ENCODE measurements at places on chromosomes 7 and 10.

GRCh38 chr10:103111031-103111917, 81.8 kb downstream of the NT5C2 start:
- DNase-seq = no peak

DNA sequence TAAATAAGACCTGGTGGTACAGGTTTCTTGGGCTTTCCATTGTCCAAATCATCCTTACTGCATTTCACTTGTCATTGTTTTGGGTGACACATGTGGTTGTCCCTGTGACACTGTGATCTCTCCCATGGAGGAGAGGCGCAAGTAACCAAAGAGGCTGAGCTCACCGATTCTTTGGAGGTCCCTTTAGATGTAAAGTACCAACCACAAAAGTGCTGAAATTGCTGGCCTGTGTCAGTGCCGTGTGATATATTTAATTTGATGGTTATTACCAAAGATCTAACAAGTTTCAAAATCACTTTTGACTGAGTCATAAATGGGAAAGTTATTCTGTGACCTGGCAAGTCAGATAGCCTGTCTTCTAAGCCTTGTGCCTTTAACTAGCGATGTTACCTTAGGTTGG, 19.4 kb downstream of the MCM10 start:
- no peak for DNase-seq

- DNase-seq = no peak
These were observed 16.5 kb downstream of the TRIL start for GRCh38 chr7:28941633-28942032.

DNA sequence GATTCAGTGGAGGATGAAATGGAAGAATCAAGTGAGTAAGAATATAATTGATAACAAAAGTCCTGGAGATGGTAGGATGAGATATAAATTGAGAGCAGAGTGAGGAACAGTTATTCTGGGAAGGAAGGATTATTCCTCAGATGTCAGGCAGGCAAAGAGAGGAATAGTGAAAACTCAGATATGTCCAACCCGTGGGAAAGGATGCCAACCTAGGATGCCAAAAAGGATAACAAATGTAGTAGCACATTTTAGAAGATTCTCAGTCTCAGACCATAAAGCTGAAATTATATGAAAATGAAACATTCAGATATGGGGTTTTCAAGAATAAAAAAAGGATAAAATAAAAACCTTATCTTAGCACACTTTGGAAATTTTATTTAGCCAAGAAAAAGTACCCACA, 131.1 kb downstream of the SEMA3C start:
- no peak for DNase-seq

DNA sequence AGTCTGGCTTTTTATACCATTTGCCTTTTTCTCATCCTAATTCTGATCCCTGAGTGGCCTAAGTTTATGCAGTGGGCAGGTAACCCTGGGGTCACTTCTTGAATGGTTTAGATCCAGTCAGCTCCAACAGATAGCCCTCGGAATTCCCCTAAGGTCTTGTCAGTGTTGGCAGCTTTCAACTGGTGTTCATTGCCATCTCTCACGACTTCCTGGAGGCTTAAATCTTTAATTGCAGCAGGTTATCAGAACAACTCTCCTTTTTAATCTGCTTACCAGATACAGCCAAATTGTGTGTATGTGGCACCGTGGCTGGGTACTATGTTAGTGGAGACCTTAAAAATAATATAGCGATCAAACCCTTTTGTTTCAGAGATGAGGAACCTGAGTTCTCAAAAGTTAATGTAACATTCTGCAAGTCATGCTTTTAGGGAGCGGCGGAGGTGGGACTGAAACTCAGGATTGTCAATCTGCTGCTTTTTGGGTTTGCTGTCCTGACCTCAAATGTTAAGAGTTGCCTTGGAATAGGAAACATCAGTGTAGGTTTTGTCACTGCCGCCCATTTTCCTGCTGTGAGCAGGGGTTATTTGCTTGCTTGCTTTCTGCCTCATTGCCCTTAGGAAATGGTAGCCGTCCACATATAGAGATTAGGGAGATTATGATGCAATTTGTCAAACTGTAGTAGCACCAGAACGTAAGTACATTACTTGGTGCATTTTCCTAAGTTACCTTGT, 818 bp downstream of the DLD start:
- no peak for DNase-seq

- peak; percentile 15 for DNase-seq
These were observed 3.7 kb downstream of the NRP1 start for GRCh38 chr10:33330543-33331378.

- no peak for DNase-seq
These were observed 64.0 kb downstream of the GOLGA7B start for GRCh38 chr10:97913614-97914013.

DNA sequence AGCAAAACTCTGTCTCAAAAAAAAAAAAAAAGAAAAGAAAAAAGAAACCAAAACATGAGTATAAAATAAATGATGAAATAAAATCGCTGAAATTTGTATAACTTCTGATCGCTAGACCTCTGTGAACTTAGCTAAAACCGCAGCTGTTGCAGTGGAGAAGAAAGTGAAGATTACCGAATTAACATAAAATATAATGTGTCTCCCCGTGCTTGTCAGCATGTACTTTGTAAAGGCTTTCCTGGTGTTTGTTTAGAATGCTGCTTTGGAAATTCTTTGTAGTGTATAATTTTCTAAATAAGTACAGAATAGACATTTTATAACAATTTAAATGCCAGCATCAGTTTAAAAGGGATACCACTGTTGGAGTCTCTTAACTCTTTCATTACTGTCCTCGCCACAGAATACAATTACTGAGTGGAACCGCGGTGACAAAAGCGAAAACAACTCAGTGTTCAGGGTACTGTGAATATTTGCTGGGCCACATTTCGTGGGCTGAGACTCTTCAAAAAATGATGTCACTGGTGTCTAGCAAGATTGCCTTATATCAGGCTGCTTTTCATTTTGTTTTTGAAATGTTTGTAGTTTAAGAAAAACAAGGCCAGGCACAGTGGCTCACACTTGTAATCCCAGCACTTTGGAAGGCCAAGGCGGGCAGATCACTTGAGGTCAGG, 167.7 kb downstream of the NSUN6 start:
- DNase-seq = no peak

- DNase-seq = no peak
These were observed 64.6 kb downstream of the CUX1 start for GRCh38 chr7:101882005-101882421.

- no peak for DNase-seq
These were observed 82.3 kb downstream of the UBE3C start for GRCh38 chr7:157220916-157221569.

DNA sequence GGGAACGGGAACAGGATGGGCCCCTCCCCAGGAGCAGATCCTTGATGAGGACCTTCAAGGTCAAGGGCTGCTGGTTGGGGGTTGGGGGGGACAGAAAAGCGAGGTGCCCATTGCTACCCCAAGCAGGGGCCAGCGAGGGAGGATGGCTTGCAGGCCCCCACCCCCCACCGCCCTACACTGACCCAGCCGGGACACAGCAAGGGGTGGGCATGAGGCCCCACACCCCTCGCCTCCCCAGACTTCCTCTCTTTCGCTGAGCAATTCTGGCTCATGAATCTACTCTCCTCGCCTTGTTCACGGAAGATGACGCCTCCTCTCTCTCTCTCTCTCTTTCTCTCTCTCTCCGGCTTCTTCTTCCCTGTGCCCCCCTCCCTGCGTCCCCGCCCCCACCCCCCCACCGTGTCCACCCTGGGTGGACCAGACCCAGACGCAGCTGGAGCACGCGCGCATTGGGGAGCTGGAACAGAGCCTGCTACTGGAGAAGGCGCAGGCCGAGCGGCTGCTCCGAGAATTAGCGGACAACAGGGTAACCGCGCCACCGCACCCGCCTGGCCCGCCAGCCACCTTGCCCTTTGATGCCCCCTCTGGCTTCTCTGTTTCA, 81.1 kb upstream of the GTF2IRD1 start:
- no peak for DNase-seq

GRCh38 chr10:78187371-78187770, 153.7 kb downstream of the RPS24 start:
- no peak for DNase-seq

DNA sequence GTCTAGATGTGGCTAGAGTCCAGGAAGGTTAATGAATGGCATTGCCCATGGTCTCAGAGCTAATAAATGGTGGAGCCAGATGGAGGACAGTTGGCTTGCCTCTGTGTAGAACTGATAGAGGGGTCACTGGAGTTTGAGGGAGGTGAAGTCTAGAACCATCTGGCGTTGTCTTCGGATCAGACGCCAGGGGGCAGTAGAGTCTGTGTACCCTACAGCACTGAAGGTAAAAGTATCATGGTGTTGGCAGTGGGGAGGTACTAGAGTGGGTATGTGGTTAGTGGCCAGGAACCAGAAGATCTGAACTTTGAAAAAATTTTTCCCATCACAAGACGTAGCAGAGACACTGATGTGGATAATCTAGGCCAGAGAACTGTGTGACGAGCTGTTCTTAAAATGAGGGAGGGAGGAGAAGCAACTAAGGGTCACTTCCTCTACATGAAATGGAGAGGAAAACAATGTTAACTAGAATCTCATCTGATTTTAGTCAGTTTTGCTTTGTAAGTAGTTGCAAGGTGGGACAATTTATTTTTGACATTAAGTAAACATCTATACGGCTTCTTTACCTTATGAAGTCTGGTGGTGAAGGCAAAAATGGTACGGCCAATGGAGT, 227.9 kb upstream of the PRSS58 start:
- DNase-seq = no peak

- no peak for DNase-seq
These were observed 99.1 kb downstream of the GRID1 start for GRCh38 chr10:86267286-86268195.

DNA sequence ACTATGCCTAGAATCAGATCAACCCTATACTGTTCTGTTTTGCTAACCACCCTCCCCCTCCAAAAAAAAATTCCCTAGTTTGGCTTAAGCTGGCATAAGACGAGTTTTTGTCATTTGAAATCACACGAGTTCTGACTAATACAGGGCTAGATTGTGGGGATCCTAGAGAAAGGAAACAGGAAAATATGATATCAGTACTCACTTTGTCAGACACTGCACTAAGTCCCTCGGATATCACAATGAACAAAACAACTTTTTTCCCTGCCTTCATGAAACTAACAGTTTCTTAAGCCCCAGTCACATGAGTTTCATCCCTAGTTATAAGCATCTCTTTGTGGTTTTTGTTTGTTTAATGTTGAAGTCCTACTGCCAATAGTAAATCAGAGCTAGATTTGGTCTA, 118.5 kb downstream of the ITGB8 start:
- DNase-seq = no peak

DNA sequence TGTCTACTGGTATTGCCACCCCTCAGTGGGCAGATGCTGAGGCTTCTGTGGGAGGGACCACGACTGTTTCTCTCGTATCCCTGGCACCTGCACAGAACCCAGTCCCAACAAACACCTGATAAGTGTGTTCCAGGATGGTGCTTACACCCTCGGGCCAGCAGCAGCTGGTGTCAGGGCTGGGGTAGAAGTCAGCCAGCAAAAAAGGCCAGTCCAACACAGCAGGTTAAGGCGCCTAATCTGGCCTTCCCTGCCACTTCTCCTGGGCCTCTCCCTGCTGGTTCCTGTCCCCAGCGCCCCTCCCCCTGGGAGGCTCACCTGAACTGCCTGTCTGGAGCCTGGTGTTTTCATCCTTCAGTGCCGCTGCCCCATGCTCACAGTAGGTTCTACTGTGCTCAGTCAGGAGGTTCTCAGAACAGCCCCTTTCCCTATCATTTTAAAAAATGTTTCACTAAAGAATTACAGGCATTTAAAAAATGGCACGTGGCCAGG, 20.0 kb downstream of the PODXL start:
- DNase-seq = no peak

DNA sequence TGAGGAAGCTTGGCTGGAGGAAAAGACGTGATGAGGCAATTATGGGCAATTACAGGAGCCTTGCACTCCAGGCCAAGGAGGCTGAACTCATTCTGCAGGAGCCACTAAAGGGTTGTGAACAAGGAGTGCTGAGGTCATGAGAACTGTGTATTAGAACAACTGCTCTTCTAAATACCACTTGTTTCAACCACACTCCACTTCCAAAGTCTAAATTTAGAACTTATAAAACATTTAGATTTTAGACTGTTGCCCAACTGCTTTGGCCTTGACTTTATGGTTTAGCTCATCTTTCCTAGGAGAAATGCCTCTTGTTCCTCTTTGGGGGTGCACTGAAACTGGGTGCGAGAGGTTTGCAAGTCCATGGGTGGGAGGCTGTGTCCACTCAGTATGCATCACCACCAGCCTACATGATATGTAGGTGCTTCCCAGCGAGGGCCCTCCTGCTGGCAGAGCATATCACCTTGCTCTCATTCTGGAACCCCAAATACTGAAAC, 199.7 kb upstream of the AOAH start:
- DNase-seq = no peak

- DNase-seq = no peak
These were observed 1.1 kb downstream of the RABGEF1 start for GRCh38 chr7:66741710-66742049.

GRCh38 chr10:102450124-102450373, 1.3 kb downstream of the C10orf95 start:
- DNase-seq = no peak

DNA sequence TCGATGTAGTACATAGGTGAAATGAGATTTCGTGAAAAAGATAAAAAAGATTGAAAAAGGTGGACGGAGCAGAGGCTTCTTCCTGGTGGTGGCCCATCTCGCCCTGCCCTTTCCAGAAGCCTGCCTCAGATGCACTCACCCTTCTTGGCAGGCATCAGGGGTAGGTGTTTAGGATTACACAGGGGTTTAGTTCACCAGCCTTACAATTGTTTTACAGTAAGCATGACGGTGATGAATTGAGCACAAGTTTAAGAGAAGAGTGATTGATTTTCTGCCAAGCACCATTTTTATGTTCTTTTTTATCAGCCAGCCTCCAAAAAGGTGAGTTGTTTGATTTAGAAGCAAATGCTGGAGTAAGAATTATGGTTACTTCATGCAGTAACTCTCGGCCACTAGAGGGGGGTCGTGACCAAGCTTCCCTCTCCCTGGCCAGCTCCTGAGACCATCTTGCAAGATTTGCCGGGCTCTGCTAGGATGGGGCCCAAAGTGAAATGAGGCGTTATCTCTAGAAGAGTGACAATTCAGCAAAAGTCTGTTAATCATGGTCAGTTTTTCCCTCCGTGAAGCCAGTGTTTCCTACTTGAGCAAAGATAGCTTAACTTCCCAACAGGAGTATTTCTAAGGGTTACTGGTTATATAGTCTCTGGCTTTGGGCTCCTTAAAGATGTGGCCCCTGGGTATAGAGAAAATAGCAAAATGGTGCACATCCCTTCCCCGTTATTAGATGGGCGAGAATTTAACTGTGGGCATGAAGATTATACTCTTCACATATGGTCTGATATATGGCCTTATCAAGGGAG, 228.8 kb downstream of the BMPER start:
- peak; percentile 34 for DNase-seq

DNA sequence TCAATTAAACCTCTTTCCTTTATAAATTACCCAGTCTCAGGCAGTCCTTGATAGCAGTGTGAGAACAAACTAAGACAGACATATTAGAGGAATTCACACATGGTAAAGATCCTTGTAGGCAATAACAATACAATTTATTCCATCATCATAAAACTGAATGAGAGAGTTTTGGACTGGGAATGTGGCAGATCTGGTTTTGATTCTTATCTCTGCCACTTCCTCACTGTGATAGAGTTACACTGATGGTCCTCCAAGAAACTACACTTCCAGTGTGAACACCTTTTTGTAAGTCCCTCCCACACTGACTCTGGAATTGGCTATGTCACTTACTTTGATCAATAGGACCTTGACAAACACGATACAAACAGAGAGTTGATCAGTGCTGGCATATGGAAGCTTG, 2.9 kb downstream of the ENO4 start:
- DNase-seq = no peak
